Left ventricle myocardium inferior (tissue), 1 donor: ENCODE measurements at places on chromosomes 7 and 10.

DNA sequence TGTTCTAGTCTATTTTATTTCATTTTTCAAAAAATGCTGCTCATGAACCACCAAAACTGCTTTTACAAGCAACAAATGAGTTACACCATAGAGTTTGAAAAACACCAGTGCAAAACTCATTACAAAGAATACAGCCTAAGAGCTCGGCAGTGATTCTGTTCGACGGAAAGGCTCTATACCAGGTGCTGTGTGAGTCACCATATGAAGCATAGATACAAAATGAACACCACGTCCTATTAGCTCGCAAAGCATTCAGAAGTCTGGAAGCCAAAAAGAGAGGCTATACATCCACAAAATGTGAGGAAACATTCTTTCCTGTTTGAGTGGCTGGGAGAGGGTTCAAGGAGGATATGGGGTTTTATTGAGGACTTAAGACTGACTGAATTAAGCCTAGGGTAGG lies 136.1 kb downstream of the ATE1 start:
- DNase-seq = no peak

GRCh38 chr7:52498366-52498765 lies 537.1 kb upstream of the POM121L12 start:
- DNase-seq = no peak

- no peak for DNase-seq
Measured at GRCh38 chr10:85420501-85421191, 945.9 kb downstream of the GRID1 start.

DNA sequence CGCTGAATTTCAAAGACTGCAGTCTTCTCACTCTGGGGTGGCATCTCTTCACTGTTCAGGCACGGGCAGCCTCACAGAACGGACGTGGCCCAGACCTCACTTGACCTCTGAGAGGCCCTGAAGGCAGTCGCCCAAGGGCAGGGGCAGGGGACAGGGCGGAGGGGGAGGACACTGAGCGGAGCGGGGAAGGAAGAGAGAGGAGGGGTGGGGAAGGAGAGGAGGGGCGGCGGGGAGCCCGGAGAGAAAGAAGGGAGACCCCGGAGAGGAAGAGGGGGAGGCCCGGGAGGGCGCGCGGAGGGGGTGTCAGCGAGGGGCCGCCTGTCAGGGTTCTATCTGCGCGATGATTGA lies 58.7 kb upstream of the COMTD1 start:
- peak; percentile 38 for DNase-seq

- DNase-seq = no peak
Measured at GRCh38 chr10:110656612-110657011, 12.5 kb downstream of the RBM20 start.

GRCh38 chr7:102390697-102391484 lies 5.3 kb upstream of the PRKRIP1 start:
- peak; percentile 77 for DNase-seq

DNA sequence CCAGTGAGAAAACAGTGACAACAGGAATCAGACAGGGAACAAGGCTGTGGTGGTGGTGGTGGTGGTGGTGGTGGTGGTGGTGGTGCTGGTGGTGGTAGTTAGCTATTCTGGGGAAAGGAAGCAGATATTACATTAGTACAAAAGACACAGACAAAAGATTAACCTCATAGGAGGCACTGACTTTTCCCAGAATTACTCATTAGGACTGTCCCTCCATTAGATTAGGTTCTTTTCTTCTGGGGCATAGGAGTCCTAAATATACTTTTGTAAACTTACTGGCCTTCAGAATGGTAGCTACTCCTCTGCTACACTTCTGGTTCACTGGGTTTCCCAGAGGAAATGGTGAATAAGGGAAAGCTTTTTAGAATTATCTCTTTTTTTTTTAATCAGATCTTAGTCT lies 156.6 kb upstream of the SEMA3D start:
- DNase-seq = no peak

- no peak for DNase-seq
Measured at GRCh38 chr10:80491251-80492102, 37.4 kb downstream of the TSPAN14 start.

GRCh38 chr7:24576171-24577025 lies 3.1 kb downstream of the PALS2 start:
- no peak for DNase-seq

GRCh38 chr7:115227473-115228235 lies 305.8 kb downstream of the MDFIC start:
- no peak for DNase-seq

- DNase-seq = no peak
Measured at GRCh38 chr10:71814922-71815411, 36.1 kb downstream of the PSAP start.

GRCh38 chr10:76257816-76258215 lies 826.4 kb downstream of the LRMDA start:
- DNase-seq = no peak

GRCh38 chr10:111634191-111634590 lies 549.4 kb downstream of the GPAM start:
- DNase-seq = no peak

DNA sequence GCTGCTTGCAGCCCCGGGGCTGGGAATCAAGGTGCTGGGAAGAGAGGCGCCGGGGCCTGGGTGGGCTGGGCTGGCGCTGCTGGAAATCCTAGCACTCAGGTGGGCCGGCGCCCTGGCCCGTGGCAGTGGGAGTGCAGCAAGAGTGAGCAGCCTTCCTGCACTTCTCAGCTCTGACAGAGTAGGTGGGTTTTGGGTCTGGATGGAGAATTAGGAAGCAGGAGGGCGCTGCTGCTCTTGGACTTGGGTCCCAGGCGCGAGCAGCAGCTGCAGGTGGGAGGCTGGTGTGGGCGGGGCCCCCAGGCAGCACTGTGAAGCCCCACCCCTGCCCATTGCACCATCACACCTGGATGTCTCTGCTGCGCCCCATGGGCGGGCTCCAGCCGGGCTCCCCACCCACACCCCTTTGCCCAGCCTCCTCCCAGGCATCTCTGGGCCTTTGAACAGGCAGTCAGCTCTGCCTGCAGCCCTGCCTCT lies 6.0 kb downstream of the BRI3 start:
- no peak for DNase-seq

- DNase-seq = no peak
Measured at GRCh38 chr10:48383393-48383792, 76.9 kb downstream of the MAPK8 start.

DNA sequence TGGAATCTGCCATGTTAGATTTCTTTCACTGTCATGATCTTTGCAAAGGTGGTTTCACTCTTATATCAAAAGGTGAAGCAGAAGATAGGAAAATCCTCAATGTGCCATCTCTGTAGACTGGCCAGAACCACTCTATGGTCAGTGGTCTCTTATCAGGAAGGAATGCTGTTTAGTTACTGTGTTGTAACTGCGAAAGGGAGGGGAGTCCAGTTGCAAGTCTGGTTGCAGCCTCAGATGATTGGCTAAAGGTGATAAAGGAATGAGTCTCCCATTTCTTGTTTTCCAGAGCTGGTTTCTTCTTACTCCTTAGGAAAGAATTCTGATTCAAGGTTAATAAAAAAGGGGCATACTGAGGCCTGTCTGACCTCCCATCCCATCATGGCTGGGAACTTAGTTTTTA lies 58.2 kb upstream of the ICA1 start:
- no peak for DNase-seq

GRCh38 chr10:22690614-22691431 lies 23.6 kb downstream of the PIP4K2A start:
- DNase-seq = no peak

GRCh38 chr10:113357681-113358300 lies 195.1 kb upstream of the HABP2 start:
- DNase-seq = no peak

DNA sequence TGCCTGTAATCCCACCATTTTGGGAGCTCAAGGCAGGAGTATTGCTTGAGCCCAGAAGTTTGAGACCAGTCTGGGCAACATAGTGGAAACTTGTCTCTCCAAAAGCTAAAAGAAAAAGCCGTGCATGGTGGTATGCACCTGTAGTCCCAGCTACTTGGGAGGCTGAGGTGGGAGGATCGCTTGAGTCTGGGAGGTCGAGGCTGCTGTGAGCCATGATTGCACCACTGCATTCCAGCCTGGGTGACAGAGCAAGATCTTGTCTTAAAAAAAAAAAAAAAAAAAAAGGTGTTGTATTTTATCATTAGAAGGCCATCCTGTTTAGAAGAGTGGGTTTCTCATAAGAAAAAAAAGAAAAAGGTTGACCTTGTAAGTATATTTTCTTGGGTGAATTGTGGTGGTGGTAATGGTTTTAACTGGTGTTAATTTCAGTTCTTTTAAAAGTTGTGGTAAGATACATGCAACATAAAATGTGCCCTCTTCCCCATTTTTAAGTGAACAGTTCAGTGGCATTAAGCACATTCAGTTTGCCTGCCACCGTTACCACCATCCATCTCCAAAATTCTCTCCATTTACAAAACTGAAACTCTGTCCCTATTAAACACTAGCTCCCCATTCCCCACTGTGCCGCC lies 34.7 kb downstream of the GRIFIN start:
- DNase-seq = no peak

DNA sequence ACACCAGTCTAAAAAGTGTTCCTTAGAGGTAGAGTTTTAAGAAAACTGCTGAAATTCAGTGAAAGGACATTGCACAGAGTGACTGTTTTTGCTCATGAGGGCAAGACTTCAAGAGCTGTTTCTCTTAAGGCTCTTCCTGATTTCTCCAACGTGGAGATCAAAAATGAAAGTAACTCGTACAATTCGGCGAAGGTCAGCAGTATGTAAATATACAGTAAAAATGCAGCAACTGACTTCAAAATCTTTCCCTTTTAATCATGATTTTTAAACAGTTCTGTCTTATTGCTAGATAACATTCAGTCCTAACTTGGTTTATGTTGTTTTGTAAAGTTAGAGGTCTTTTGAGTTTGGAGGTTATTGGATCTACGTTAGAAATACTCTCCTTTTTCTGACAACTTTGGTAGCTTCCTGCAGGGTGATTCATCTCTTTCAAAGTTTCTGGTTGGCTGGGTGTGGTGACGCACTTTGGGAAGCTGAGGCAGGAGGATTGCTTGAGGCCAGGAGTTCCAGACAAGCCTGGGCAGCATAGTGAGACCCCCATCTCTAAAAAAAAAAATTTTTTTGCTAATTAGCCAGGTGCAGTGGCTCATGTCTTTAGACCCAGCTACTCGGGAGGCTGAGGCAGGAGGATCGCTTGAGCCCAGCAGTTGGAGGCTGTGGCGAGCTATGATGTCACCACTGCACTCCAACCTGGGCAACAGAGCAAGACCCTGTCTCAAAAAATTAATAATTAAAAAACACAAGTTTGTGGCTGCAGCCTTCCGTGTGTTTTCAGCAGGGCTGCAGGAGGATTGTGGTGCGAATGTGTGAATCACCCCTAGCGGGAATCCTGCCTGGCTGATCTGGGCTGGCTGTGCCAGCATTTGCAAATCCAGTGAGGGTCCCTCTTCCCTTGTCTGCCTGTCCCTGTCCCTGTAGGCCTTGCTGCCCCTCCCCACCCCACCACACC lies 29.2 kb upstream of the AP5Z1 start:
- DNase-seq = no peak

- no peak for DNase-seq
Measured at GRCh38 chr10:119183664-119184412, 5.2 kb upstream of the PRDX3 start.

DNA sequence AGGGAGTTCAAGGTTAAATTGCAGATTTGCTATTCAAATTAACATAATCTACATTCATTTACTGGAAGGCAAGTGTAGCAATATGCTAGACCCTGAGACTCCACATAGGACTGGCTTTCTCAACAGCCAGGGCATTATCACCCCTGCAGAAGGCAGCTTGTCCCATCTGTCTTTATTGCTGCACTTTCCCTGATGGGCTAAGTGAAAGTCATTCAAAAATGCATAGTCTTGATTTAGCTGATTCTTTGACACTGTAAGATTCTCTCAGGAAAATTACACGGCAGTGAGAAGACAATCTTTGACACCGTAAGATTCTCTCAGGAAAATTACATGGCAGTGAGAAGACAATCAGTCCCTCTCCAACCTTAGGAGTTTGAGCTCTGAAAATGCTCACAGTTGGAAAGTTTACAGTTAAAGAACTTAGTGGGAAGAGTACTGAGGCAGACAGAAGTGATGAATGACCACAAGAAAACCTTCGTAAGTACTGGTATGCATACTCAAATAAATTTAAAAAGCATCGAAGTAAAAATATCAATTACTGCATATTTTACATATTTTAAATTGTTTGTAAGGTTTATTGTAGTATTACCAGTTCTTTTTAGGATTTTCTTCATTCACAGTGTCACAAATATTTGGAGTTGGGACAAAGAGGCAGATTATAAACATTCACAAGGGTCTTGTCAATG lies 88.9 kb downstream of the RAPGEF5 start:
- no peak for DNase-seq

- DNase-seq = no peak
Measured at GRCh38 chr7:42461537-42461936, 224.5 kb upstream of the GLI3 start.

- DNase-seq = peak; percentile 69
Measured at GRCh38 chr7:118214051-118214832, 10.3 kb upstream of the ANKRD7 start.

DNA sequence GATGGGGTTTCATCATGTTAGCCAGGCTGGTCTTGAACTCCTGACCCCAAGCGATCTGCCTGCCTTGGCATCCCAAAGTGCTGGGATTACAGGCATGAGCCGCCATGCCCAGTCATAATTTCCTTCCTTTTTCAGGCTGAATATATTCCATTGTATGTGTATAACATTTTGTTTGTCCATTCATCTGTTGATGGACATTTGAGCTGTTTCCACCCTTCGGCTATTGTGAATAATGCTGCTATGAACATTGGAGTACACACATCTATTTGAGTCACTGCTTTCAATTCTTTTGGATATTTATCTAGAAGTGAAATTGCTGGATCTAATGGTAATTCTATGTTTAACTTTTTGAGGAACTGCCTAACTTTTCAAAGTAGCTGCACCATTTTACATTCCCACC lies 34.6 kb downstream of the TLX1 start:
- DNase-seq = no peak

GRCh38 chr10:52950578-52950977 lies 178.0 kb upstream of the MBL2 start:
- DNase-seq = no peak

- no peak for DNase-seq
Measured at GRCh38 chr10:42755556-42756093, 27.0 kb upstream of the BMS1 start.

DNA sequence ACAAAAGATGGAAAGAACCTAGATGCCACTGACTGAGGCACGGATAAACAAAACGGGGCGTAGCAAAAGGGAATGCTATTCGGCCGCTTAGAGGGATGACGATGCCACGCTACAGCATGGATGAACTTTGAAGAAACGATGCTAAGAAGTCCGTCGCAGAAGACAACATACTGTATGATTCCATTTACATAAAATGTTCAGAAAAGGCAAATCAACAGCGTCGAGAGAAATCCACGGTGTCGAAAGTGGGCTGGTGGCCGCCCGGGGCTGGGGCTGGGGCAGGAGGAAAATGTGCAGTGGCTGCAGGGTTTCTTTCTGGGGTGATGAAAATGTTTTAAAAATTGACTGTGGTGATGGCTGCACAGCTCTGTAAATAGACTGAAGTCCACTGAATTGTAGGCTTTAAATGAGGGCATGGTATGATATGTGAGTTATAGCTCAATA lies 24.1 kb downstream of the GNA12 start:
- DNase-seq = no peak

GRCh38 chr10:120453886-120454285 lies 3.1 kb upstream of the PLPP4 start:
- DNase-seq = no peak

- no peak for DNase-seq
Measured at GRCh38 chr7:3710531-3710930, 409.5 kb downstream of the SDK1 start.

- no peak for DNase-seq
Measured at GRCh38 chr10:118851062-118852035, 96.6 kb upstream of the CACUL1 start.
